ENCODE measurements at places on chromosomes 12 and 14. TPM values are rescaled to one million over a fixed set of nuclear protein-coding genes. Genes with fewer than 3 reads are reported as not detected.
A peak's percentile ranks its signal among the peaks of the same experiment; 100 is the strongest.

GRCh38 chr14:104322531-104323366 lies 184.4 kb downstream of the KIF26A start:
- no peaks in the 10 kb centered on the region for H3K27me3 ChIP-seq
- no peaks in the 10 kb centered on the region for H3K4me1 ChIP-seq
- H3K4me3 ChIP-seq, result no peak overlapping the region

DNA sequence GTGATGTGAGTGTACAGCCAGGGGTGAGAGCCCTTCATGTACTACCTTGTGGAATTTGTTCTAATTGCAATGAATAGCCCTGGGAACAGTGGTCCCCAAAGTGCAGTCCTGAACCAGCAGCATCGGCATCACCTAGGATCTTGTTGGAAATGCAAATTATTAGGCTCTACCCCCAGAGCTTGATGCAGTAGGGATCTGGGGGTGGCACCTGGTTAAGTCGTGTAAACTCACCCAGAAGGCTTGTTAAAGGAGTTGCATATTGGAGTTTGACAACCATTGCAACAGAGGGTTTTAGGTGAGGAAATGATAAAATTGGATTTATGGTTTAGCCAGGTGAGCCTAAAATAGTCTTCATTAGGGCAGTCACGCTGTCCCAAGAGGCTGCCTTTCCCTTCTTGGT lies 73.2 kb downstream of the PLEKHG3 start:
- no peak overlapping the region for H3K4me3 ChIP-seq
- H3K27ac ChIP-seq, result no peak overlapping the region
- no peaks in the 10 kb centered on the region for H3K36me3 ChIP-seq

DNA sequence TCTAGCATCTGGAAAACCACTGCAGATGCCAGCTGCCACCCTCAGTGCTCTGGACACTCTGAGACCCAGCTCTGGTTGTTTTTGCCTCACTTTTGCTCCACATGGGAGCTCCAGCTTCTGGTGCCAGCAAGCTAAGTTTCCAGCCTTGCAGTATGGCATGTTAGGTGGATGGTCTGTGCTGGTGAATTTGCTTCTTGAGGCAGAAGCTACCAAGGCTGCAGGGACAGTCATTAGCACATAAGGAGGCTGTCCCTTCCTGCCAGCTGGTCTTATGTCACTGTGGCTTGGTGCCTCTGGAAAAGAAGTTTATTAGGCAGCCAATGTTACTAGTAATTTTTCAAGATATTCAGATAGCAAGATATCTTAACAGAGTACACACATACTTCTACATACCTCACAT lies 64.2 kb upstream of the CSRP2 start:
- H3K4me1 ChIP-seq, result no peaks in the 10 kb centered on the region
- DNase-seq, result no peak
- H3K27me3 ChIP-seq, result no peaks in the 10 kb centered on the region
- no peak overlapping the region for H3K4me3 ChIP-seq

DNA sequence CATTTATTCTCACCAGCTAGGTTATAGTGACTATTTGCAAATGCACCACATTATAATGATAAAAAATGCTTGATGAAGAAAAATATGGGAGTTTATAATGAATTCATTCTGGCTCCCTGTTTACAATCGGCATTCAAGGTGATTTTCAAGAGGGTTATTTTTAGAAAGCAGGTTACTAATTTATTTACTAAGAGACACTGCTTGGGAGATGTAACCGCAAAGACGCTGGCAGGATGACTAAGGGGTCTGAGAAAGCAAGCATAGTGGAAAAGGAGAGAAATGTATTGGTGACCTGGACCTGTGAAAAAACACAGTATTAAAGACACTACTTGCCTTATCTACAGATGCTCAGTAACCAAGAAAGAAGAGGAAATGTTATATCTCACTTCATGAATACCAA lies 13.3 kb upstream of the PITPNM2 start:
- no peaks in the 10 kb centered on the region for H3K36me3 ChIP-seq
- H3K4me1 ChIP-seq, result peaks cover 37% of the 10 kb centered on the region
- H3K4me3 ChIP-seq, result no peak overlapping the region
- peak overlapping the region; percentile 75 for H3K27ac ChIP-seq
- H3K27me3 ChIP-seq, result no peaks in the 10 kb centered on the region

Gene KIAA0586
- total RNA-seq, result 20.0 TPM

DNA sequence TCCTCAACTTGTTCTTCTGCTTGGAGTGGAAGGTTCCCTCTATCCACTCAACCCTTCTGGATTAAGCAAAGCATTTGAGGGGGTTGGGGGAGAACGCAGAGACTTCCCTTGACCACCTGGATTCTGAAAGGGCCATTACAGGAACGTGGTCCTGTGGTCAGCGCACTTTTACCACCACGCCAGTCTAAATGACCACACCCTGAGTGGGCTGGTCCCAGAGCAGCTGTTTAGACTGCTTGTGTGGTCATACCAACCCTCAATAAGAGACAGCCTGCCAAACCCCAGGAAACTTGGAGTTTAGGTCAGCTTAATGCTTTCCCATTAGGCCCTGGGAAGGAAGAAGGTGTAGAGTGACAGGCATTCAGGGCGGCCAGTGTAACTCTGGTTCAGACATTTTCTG lies 165.5 kb upstream of the ATP2B1 start:
- H3K27me3 ChIP-seq, result no peaks in the 10 kb centered on the region
- no peaks in the 10 kb centered on the region for H3K4me1 ChIP-seq
- no peak for DNase-seq
- H3K27ac ChIP-seq, result no peak overlapping the region
- H3K4me3 ChIP-seq, result no peak overlapping the region

DNA sequence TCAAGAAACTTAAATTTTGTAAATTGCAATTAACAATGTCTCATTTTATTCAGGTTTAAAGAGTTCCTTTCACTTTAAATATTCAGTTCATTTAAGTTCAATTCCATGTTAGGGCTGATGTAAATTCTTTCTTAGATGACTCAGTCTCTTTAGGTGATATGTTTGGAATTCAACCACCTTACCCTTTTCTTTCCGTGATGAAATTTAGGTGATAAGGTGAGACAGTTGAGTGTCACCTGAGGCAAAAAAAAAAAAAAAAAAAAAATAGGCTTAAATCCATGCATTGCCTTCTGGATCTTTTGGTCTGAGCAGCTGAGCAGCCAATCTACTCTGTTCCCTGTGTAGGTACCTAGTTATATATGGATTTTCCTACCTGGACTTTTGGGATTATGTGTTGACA lies 299.5 kb downstream of the DAD1 start:
- H3K27ac ChIP-seq, result no peak overlapping the region
- no peaks in the 10 kb centered on the region for H3K4me1 ChIP-seq
- no peaks in the 10 kb centered on the region for H3K27me3 ChIP-seq
- DNase-seq, result no peak
- no peak overlapping the region for H3K4me3 ChIP-seq

DNA sequence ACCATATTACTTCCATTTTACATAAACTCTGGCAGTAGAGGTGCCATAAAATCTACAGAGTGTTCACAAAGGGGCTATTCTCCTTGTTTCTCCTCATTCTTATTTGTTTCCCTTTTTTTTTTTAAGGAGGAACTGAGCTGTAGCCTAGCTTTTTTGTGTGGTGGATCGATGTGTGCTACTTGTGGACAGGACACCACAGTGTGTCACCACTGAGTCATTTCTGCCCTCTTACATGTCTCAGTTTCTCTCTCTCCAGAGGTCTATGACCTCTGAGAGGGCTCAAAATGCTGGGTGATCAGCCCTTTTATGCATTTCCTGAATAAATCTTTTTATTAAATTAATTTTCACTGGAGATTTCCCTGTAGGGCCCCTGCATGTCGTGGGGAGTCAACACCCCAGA lies 370.2 kb downstream of the ADGRD1 start:
- no peak overlapping the region for H3K27ac ChIP-seq
- no peaks in the 10 kb centered on the region for H3K4me1 ChIP-seq
- H3K4me3 ChIP-seq, result no peak overlapping the region
- DNase-seq, result no peak
- no peaks in the 10 kb centered on the region for H3K27me3 ChIP-seq

- H3K4me3 ChIP-seq, result no peak overlapping the region
- H3K4me1 ChIP-seq, result no peaks in the 10 kb centered on the region
- no peaks in the 10 kb centered on the region for H3K27me3 ChIP-seq
These were observed 41.8 kb upstream of the CLEC14A start for GRCh38 chr14:38297681-38298080.

Gene AICDA
- total RNA-seq, result not detected

Gene BORCS5
- 5.6 TPM for total RNA-seq

Gene EGLN3
- 2.0 TPM for total RNA-seq

DNA sequence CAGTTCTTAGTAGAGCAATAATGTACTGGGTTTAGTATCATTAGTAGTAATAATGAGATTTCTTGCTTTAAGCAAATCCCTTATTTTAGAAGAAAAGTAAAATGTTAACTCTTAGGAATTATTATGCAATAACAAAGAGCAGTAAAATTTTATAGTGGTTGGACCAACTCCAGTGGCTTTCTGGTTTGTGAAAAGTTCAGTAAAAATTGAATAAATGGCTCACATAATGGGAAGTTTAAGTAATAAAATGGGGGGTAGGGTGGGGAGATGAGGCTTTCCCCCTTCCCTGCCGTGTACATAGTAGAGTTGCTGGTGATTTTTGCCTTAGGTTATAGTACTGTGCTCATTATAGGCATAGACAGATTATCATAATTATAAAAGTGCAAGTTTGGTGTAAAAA lies 250.5 kb upstream of the ATP2B1 start:
- no peak overlapping the region for H3K27ac ChIP-seq
- no peaks in the 10 kb centered on the region for H3K36me3 ChIP-seq
- no peak for DNase-seq
- H3K27me3 ChIP-seq, result no peaks in the 10 kb centered on the region

Gene RNASE3
- not detected for total RNA-seq

DNA sequence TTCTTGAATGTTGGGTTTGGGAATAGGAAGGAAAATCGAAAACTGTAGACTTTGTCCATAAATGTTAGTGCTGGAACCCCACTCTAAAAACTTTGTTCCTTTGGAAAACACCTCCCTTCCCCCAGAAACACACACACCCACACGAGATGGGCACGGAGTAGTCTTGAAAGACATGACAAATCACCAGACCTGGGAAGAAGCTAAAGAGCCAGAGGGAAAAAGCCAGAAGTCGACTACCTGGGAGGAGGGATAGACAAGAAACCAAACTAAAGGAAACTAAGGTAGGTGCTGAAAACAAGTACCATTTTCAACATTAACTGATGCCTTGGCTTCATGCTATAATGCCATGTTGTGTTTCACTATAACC lies 925 bp upstream of the NANOG start:
- no peak overlapping the region for H3K4me3 ChIP-seq
- peaks cover 5% of the 10 kb centered on the region for H3K4me1 ChIP-seq
- DNase-seq, result no peak
- H3K27me3 ChIP-seq, result no peaks in the 10 kb centered on the region
- no peaks in the 10 kb centered on the region for H3K36me3 ChIP-seq
- H3K27ac ChIP-seq, result no peak overlapping the region

- H3K4me3 ChIP-seq, result no peak overlapping the region
- no peaks in the 10 kb centered on the region for H3K27me3 ChIP-seq
- DNase-seq, result no peak
- peaks cover 8% of the 10 kb centered on the region for H3K36me3 ChIP-seq
- H3K4me1 ChIP-seq, result no peaks in the 10 kb centered on the region
- H3K27ac ChIP-seq, result no peak overlapping the region
These were observed 18.6 kb downstream of the PSMC1 start for GRCh38 chr14:90274808-90275457.

Gene DNAH10
- 0.26 TPM for total RNA-seq

DNA sequence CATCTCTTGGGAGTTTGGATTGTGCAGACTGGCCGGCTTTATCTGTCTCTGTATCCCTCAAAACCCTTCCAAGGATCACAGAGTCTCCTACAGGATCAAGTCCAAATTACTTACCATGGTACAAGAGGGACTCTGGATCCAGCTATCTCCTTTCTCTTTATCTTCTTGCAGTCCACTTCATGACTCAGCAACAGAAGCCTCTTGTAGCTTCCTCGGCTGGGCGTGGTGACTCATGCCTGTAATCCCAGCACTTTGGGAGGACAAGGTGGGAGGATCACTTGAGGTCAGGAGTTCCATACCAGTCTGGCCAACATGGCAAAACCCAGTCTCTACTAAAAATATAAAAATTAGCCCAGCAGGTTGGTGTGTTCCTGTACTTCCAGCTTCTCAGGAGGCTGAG lies 189.7 kb downstream of the BCAT1 start:
- H3K4me3 ChIP-seq, result no peak overlapping the region
- peak overlapping the region; percentile 44 for H3K27ac ChIP-seq
- H3K36me3 ChIP-seq, result no peaks in the 10 kb centered on the region
- DNase-seq, result no peak
- peaks cover 4% of the 10 kb centered on the region for H3K4me1 ChIP-seq
- H3K27me3 ChIP-seq, result no peaks in the 10 kb centered on the region

DNA sequence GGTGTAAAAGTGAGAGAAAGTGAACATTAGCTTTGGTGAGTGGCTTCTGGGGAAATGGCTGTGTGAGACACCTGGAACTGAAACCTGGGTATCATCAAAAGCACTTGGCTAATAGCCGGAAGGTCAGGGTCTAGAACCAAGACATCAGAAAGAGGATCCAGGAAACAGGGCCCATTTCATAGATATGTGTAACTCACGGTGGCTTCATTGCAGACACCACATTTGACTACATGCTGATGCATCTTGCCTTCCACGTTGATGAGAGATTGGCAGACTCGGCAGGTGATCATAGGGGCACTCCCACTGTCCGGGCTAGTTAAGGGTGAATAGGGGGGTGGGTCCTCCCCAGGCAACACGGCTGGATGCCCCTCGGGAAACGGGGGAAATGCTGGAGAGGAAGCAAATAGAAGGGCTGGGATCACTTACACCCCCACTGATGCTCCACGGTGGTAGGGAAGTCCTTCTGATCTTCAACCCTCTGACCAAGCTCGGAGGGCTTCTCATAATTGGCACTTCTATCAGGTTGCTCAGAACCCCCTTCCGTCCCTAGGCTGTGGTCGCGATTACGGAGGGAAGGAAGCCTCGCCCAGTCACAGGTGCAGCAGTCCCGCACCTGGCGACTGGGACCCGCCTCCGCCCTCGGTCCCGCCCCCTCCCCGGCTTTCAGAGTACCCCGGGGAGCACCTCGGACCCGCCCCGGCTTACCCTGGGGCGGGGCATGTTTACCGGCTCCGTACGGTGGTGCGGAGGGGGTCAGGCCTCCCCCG lies 593 bp downstream of the PIP4P1 start:
- no peaks in the 10 kb centered on the region for H3K27me3 ChIP-seq
- H3K4me1 ChIP-seq, result peaks cover 44% of the 10 kb centered on the region
- peak overlapping the region; percentile 84 for H3K27ac ChIP-seq
- peak; percentile 47 for DNase-seq
- peak overlapping the region; percentile 80 for H3K4me3 ChIP-seq

Gene NRIP2
- 0.26 TPM for total RNA-seq

All from body of pancreas (tissue), 4 donors.